ENCODE measurements at places on chromosomes 13 and 19. TPM values are rescaled to one million over a fixed set of nuclear protein-coding genes. Genes with fewer than 3 reads are reported as not detected.

The ONECUT3 gene
- total RNA-seq, result not detected

The SIGLEC12 gene
- not detected for total RNA-seq

The NAPA gene
- 111 TPM for total RNA-seq

The HIF3A gene
- total RNA-seq, result not detected

The FFAR3 gene
- total RNA-seq, result not detected

The LILRB2 gene
- total RNA-seq, result 0.14 TPM

The PSG7 gene
- not detected for total RNA-seq

The CGB2 gene
- total RNA-seq, result 0.41 TPM

The PSG2 gene
- total RNA-seq, result not detected

The ZNF556 gene
- not detected for total RNA-seq

The OR4F17 gene
- total RNA-seq, result not detected

The RNF17 gene
- not detected for total RNA-seq

The PLEKHJ1 gene
- total RNA-seq, result 30.0 TPM

The EBI3 gene
- total RNA-seq, result 4.8 TPM

The CRB3 gene
- 5.4 TPM for total RNA-seq

The BRSK1 gene
- total RNA-seq, result 3.5 TPM

The CYP4F2 gene
- not detected for total RNA-seq

The RXFP2 gene
- not detected for total RNA-seq

The MEIOSIN gene
- total RNA-seq, result not detected

The ERFL gene
- 0.35 TPM for total RNA-seq

The DLL3 gene
- 12.3 TPM for total RNA-seq

The MTUS2 gene
- not detected for total RNA-seq

The ZNF808 gene
- total RNA-seq, result not detected

The SARS2 gene
- total RNA-seq, result 54.6 TPM

The ZNF682 gene
- total RNA-seq, result not detected

The ATP4A gene
- not detected for total RNA-seq

The WDR87 gene
- total RNA-seq, result not detected

The ZNF793 gene
- total RNA-seq, result 0.16 TPM

The NLRP5 gene
- total RNA-seq, result not detected

The NMRK2 gene
- total RNA-seq, result not detected

The YJEFN3 gene
- total RNA-seq, result 4.4 TPM

The HCST gene
- total RNA-seq, result 0.63 TPM

The CALR gene
- total RNA-seq, result 619 TPM

The RNF113B gene
- total RNA-seq, result not detected

The GAPDHS gene
- not detected for total RNA-seq

The ZNF541 gene
- not detected for total RNA-seq

The CABP5 gene
- total RNA-seq, result not detected

The U2AF2 gene
- total RNA-seq, result 310 TPM

The ZNF235 gene
- total RNA-seq, result 3.3 TPM

The S1PR2 gene
- 0.86 TPM for total RNA-seq

The SIAH3 gene
- not detected for total RNA-seq

The CPB2 gene
- not detected for total RNA-seq

The ZNF345 gene
- total RNA-seq, result 0.04 TPM

The FCGBP gene
- 1.1 TPM for total RNA-seq

The MEDAG gene
- not detected for total RNA-seq

The OR10H2 gene
- not detected for total RNA-seq

The REEP6 gene
- total RNA-seq, result 5.0 TPM

Data from A549 treated with ZK216348 at 1 μM for 4 hours (cell line).